ENCODE measurements at places on chromosomes 1 and 21.

DNA sequence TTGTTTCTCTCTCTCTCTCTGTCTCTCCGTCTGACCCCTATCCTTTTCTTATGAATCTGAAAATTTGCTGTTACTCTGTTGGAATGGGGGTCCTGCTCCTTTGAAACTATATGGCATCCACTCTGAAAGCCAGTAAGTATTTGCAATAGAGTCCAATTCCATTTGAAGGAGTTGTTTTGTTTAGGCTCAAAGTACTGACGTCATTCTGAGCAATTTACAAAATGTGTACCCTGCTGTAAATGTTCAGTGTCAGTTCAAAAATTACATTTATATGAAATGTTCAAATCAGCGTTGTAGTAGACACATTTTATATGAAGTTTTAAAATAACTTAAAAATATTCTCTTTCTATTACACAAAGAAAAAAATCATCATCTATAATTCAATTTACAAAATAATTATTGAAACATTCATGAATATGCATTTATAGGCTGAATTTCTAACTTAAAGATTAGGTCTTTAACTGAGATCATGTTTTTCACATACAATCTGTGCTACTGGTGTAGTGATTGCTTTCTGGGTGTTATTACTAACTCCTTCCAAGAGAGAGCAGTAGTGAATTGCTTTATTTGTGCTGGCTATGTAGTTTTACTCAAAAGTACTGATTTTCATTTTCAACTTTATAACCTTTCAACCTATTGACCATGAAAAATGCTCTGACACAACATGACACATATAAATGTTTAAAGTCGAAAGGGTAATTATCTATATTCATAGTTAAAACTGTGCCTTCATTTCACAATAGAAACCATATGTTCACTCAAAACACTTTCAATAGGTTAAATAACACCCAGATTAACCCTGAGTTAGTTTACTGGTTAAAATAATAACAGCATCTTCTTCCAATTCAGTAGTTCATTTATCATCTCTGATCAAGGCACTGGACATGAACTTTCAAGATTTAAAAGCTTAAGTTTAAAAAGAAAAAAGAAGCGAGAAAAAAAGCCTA, 253.1 kb upstream of the ADGRL4 start:
- no peak for DNase-seq

- DNase-seq: no peak
Observed at GRCh38 chr1:8604041-8604945, 213.1 kb downstream of the RERE start.

- no peak for DNase-seq
Observed at GRCh38 chr1:62407398-62408009, 29.3 kb upstream of the USP1 start.

DNA sequence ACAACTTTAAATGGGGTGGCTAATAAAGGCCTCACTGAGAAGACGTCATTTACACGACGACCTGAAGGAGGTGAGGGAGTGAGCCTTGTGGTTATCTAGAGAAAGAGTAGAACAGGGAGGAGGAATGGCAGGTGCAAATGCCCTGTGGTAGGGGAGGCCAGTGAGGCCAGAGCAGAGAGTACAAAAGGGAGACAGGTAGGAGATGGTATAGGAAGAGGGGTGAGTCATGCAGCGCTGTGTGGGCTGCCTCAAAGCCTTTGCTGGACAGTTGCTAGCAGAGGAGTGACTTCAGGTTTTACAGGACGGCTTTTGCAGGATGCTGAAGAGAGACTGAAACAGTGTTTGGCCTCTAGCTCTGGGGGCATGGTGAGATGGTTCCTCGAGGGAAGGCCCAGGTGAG, 116.0 kb downstream of the IER5 start:
- no peak for DNase-seq

DNA sequence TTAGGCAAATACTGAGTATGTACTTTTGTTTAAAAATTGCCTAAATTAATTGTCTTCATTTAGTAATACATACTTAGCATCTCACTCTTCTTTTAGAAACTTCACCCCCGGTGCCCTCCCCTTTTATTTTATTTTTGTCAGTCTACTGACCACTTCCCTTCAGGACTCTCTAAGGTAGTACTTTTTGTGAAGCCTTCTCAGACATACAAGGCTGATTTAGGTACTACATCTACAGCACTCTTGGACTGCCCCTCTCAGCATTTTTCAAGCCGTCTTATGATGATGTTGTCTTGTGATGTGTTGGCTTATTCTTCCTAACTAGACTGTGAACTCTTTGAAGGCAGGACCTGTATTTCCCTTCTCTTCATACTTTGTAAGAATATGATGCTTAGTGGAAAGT, 24.7 kb downstream of the RPS6KC1 start:
- DNase-seq: no peak

DNA sequence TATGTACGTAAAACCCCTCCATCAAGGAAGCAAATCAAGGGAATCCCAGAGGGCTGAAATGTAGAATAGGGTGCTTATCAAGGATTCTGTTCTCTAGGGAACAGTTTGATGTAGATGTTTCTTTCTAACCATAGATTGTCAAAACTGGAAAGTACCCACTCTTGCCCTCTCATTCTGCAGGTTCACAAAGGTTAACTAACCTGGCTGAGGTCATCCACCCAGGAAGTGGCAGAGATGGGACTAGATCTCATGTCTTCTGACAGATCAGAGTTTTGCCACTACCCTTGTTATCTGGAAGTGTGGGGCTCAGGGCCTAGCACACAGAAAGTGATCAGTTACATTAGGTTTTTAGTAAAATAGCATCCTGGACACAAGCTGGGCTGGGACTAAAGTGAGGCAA, 47.4 kb downstream of the GFI1 start:
- no peak for DNase-seq

- no peak for DNase-seq
Observed at GRCh38 chr1:1282998-1283397, 2.8 kb downstream of the SCNN1D start.

DNA sequence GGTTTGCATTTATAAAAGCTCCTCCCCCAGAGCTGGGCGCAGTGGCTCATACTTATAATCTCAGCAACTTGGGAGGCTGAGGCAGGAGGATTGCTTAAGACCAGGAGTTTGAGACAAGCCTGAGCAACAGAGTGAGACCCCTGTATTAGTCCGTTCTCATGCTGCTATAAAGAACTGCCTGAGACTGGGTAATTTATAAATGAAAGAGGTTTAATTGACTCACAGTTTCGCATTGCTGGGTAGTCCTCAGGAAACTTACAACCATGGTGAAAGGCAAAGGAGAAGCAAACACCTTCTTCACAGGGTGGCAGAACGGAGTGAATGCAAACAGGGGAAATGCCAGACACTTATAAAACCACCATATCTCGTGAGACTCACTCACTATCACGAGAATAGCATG, 52.5 kb downstream of the ZNF684 start:
- no peak for DNase-seq

DNA sequence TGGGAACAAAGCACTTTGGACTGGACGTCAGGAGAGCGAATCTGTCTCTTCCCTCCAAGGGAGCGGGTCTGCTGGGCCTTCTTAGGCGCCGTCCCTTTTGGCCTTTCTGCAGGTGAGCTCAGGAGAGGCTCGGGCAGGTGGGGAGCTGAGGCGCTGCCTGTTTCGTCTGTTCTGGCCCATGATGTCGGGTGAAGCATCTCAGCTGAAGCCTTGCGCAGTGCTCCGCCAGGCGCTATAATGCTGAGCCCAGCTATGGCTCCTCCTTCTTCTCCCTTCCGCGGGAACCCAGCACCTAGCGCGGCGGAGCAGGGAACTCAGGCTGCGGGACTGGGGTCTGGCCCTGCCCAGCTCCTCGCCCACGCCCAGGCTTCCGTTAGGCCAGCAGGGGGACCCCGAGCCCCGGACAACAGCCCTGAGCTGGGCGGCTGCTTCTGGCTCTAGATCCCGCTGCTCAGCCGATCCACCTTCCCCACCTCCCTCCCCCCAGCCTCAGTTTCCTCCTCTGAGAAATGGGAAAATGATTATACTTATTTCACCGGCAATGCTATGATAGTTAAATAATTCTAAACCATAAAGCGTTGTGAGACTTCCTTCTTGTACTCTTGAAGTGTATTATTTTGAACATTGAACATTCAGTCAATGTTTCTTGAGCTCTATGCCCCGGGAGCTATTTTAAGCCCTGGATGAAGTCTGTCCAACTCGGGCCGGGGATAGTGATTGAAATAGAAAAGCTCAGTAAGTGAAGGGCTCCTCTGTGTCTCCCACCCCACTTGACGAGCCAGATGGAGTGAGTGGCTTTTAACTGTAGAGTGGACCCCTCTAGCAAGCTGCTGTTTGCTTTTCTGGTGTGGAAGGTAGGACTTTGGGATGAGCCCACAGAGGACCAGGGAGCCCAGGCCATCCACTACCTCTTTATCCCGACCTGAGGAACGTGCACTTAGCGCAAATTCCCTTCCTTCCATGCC, 9.6 kb upstream of the ADORA1 start:
- DNase-seq: peak; percentile 15

DNA sequence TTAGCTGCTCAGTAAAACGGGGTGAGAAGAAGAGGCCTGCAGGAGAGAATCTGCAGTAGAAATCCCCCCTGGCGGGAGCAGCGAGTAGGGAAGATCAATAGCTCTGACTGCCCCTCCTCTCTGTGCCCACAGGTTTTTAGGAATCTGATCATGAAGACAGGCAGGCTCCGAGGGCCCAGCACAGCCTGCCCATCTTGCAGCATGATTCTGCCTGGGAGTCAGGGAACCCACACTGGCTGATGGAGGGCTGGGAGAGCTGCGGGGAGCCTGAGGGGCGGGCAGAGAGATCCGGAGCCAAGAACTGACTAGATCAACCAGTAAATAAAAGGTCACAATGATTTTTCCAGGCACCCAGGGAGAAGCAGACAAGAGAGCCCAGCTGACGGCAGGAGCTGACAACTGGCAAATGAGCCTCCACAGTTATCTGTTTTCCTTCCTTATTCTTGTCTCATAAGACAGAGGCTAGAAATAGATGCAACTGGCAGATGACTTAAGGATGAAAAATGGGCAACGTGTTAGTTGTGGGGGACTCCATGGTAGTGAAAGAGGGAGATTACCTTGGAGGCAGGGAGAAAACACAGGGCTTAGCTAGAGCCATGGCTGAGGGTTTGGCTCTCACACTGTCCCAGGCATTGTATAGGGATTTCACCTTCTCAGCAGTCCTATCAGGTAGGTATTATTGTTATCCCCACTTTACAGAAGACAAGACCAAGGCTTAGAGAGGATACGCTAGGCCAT, 116.2 kb downstream of the PLXNA2 start:
- DNase-seq: no peak

DNA sequence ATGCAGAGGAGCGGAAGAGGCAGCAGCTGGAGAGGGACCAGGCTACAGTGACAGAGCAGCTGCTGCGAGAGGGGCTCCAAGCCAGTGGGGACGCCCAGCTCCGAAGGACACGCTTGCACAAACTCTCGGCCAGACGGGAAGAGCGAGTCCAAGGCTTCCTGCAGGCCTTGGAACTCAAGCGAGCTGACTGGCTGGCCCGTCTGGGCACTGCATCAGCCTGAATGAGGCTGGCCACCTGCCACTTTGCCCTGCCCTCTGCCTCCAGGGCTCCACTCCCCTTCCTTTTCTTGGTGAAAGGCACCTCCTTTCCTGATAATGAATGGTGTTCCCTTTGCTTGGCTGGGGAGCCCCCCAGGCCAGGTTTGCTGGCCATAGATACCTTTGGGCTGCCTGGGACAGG, 3.3 kb upstream of the HMGN2 start:
- no peak for DNase-seq

DNA sequence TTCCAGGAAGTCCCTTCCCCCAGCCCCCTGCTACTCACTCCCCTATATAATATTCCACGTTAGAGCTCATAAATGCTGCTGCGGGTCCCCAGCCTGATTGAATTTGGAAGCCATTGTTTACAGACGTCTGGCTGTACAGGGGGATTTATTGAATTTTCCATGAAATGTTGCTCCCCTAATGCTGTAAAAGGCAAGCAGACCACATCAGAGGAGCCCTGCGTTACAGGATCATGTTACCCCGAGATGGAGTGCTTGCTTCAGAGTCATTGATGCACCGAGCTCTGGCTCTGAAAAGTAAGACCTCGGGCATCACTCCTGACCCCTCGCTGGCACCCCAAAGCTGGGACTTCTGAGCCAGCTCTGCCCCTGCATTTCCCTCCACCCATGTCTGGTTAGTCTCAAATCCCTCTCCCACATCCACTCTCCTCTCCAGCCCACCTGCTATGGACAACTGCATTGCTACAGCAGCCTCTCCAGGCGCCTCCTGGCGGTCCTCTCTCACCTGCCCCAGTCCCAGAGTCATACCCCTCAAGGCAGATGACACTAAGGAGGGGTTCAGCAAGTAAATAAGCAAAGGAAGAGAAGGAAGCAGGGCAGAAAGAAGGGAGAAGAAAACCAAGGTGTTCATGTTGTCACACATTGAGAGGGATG, 127.8 kb downstream of the TMEM53 start:
- DNase-seq: no peak

GRCh38 chr1:81113688-81114087, 687.0 kb upstream of the ADGRL2 start:
- no peak for DNase-seq

GRCh38 chr1:69567652-69568420, at the start of gene LRRC7:
LRRC7 (plus strand) TSS chr1:69567922; CDS start chr1:69568640, 718 bp downstream.
- no peak for DNase-seq

DNA sequence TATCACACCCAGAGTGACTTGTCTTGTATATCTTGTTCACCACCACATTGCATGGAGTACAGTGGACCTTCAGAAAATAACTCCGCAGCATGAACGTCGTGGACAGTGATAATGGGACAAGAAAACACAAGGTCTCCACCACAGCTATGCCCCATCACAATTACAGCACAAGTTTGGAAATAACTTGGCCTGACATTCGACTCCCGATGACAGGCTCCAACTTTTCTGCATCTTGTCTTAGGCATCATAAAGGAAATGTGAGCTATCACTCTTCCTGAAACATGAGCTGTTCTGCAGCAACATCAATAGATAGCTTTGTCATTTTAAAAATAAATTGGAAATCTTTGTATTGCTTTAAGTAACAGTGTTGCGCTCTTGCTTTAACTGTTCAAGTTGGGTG, 2.9 kb downstream of the RRP1B start:
- DNase-seq: no peak

DNA sequence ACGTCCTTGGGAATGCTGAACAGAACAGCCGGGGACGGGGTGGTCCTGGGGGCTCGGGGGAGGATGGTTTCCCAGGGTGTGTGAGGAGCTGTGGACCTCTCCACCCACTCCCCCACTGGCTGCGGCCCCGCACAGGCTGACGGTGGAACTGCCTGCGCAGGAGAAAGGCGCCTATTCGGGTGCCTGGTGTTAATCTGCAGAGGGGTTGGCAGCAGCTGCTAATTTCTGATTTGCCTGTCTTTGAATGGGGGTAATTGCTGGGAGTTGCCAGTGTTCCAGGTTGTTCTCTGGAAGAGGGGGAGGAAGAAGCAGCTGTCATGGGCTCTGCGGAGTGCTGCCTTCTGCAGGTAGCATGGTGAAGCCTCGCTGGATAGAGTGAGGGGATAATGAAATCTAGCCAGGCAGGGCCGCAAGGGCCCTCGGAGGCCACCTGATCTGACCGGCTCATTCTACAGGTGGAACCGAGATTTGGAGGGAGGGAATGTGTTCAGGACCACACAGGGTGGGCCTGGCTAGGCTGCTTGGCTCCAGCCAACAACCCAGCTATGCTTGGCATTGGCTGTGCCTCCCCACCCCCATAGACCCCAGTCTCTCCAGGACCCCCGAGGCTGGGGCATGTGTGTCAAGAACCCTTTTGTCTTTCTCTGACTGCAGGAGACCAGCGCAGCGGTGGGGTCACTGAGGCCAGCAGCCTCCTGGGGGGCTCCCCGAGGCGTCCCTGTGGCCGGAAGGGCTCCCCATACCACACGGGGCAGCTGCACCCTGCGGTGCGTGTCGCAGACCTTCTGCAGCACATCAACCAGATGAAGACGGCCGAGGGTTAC, 67.1 kb downstream of the PTPRU start:
- DNase-seq: no peak

GRCh38 chr1:114299331-114299975, 145.8 kb upstream of the SYT6 start:
- DNase-seq: no peak

GRCh38 chr1:177566495-177566894, 395.7 kb downstream of the BRINP2 start:
- DNase-seq: no peak

Data from stimulated activated CD8-positive, alpha-beta memory T cell treated with anti-CD3 and anti-CD28 coated beads, Interleukin-7, amount 100 ng/mL, for 48 hours (primary cell).